BJ (cell line): ENCODE measurements at places on chromosomes 4 and X.

DNA sequence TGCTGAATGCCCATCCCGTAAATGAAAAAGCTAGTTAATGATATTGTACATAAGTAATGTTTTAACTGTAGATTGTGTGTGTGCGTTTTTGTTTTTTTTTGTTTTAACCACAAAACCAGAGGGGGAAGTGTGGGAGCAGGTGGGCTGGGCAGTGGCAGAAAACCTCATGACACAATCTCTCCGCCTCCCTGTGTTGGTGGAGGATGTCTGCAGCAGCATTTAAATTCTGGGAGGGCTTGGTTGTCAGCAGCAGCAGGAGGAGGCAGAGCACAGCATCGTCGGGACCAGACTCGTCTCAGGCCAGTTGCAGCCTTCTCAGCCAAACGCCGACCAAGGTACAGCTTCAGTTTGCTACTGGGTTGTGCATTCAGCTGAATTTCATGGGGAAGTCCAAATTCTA, at the start of gene SPP1:
SPP1 (plus strand) TSS at position 249 of the 400 bp plus-strand sequence. CDS start 1,182 bp downstream, outside the sequence.
- DNase-seq = no peak

DNA sequence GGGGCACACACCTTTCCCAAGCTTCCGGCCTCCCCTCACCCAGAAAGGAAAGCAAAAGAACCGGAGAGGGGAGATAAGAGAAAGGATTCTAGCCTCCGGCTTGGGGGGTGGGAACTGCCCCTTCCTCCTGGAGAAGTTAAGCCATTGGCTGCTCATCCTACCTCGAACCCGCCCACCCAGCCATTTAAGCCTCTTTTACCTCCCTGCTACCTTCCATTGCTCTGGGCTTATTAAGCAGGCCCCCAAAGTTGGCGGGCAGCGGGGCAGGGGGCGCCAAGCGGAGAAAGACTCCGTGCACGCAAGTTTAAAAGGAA, 2.3 kb downstream of the MAML3 start:
- no peak for DNase-seq

- DNase-seq = no peak
Observed at GRCh38 chrX:65821721-65822496, 154.5 kb downstream of the MSN start.

- DNase-seq = no peak
Observed at GRCh38 chr4:168374772-168375523, 56.4 kb upstream of the DDX60 start.

DNA sequence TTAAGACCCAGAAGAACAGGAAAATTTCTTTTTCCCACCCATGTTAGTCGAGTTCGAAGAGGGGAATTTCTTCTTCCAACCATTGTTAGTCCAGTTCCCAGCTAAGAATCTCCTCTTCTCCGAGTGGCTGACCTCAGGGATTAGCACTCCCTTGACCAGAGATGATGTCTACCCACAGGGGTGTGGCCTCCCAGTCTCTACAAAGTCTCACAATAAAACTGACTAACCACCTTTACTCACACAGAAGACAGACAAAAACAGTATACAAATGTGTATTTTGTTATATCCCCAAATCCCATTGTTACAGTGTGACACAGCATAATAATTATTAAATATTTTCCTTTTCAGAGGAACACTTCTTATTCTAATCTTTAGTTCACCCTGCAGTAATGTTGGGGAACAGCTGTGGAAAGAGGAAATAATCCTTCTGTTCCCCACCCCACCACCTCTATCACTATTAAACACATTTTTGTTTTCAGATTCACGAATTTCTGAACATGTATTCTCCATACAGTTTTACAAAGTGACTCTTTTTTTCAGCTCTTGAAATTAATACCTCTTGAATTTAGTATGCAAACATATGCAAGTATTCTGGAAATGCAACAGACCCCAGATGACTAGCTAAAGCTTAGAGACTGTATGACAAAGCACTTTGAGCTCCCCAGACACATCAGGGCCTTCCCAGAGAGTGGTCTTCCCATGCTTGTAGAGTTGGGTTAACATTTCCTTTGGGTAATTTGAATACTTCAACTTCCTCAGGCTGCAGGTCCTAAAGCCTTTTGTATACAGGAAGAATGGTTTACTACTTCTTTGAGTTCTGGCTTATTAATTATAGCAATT, 62.5 kb upstream of the NFKB1 start:
- no peak for DNase-seq

- no peak for DNase-seq
Observed at GRCh38 chr4:93870876-93871458, 42.4 kb downstream of the ATOH1 start.

DNA sequence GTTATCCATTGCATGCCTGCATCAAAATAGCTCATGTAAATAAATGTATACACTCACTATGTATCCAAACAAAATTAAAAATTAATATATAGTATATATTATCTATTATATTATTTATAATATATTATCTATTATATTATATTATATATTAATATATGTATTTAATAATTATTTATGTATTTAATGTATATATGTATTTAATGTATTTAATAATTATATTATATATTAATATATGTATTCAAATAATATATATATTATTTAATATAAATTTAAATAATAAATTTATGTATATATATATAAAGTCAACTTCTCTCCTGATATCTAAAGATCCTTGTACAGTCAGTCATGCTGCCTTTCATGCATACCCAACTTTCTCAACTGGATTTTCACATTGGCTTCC, 82.4 kb downstream of the GPM6A start:
- no peak for DNase-seq

DNA sequence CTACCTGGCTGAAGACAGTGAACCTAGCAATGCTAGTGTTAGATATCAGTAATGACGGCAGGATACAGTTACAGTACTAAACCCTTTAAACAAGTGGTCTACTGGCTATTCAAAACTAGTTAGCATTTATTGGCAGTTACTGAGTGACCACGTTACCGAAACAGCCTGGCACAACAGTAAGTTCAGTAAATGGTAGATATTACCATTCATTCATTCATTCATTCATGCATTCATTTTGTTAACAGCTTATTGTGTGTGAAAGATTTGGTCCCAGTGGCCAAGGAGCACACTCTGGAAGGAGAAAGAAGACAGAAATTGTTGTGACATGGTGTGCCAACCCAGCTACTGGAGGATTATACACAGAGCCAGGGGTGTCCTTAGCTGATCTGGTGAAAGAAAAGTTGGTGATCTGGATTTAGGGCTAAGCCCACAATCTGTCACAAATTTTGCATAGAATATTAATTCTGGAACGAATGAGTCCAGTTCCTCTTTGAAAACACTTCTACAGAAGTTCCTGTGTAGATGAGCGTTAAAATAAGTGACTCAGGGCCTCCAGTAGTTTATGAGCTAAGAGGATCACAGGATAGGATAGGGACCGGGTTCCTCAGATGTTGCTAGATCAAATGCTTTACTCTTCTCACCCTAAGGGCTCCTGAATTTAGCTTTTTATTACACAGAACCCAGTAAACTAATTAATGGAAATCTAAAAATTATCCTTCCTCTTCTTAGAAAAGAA, 179.1 kb downstream of the CBR4 start:
- DNase-seq = no peak

GRCh38 chr4:118765399-118765798, 70.5 kb downstream of the SEC24D start:
- peak; percentile 93 for DNase-seq

GRCh38 chrX:20431486-20431885, 164.8 kb upstream of the RPS6KA3 start:
- DNase-seq = no peak

- DNase-seq = no peak
Observed at GRCh38 chr4:170198747-170199146, 109.0 kb upstream of the AADAT start.

DNA sequence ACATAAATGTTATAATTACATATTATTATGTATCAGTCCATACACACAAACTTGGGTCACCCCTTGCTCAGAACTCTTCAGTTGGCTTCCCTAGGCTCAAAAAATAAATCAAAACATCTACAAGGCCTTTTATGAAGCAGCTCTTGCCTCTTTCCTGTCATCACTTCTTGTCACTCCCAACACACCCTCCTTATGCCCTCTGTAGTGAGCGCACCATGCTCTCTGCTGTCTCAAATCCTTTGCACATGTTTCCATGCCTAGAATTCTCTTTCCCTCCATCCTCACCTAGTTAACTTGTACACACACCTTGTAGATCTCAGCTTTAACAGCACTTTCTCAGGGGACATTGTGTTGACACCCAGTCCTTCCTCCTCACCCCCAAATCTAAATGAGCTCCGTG, 53.0 kb downstream of the ATP8A1 start:
- no peak for DNase-seq

DNA sequence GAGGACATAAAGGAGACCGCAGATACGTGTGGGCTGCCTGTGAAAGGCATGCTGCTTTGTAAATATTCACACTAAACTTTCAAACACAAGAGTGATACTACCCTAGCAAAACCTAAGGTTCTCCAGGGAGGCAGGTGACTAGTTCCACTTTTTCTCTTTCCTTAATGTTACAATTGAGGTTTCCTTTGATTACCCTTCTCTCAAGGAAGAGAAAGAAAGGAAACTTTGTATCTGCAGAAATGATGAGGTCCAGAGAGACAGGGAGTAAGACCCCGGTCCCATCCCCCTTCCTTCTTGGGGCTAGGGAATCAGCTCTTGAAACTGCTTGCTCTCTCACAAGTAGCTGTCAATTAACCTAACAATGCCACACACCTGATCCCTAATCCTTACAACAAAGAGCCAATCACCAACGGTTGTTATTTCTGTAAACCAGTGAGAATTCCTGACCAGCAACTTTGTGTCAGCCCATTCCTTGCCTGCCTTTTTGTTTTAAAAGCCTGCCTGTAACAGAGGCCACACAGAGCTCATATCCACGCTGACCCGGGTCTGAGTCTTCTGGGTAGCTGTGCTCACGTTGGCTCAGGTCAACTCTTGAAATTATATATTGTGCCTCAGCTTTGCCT, 754.8 kb upstream of the FRG1 start:
- DNase-seq = no peak

DNA sequence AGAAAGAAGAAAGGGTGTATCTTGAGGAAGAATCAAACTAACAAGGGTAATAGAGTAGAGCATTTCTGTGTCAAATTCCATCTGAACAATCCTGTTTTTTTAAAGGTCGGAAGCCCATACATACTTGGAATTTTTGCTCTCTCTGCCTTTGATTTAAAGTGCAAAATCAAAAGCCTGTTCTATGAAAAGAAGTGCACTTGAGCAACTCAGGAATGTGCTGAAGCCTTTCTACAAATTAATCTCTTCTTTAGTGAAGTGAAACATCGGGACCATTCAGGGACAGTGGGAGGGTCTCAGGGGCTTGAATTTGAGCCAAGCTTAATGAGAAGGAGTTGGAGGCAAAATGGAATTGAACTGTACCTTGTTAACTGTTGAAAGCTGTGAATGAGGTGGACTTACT, 1008.5 kb upstream of the LCORL start:
- DNase-seq = no peak

DNA sequence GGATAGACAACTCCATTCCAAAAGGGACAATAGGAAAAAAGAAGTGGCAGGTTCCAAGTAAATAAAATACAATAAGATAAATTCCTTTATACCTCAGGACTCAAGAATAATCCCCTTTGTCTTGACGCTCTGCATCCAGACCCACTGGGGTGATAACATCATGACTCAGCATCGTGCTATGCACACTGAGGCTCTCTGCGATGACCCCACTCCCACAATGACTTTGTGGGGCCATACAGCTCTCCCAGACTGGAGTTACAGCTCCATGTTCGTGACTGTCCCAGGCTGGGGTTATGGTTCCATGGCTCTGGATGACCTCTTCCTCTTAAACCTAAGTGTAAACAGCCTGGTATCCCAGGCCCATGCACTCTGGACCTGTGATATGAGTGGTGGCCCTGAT, 254.5 kb upstream of the ADGRL3 start:
- DNase-seq = no peak

- DNase-seq = no peak
Observed at GRCh38 chr4:15749001-15749400, 29.1 kb upstream of the CD38 start.

GRCh38 chrX:120308558-120308957, 2.7 kb downstream of the TMEM255A start:
- DNase-seq = no peak

- DNase-seq = no peak
Observed at GRCh38 chr4:141132709-141133145, 542 bp downstream of the RNF150 start.

DNA sequence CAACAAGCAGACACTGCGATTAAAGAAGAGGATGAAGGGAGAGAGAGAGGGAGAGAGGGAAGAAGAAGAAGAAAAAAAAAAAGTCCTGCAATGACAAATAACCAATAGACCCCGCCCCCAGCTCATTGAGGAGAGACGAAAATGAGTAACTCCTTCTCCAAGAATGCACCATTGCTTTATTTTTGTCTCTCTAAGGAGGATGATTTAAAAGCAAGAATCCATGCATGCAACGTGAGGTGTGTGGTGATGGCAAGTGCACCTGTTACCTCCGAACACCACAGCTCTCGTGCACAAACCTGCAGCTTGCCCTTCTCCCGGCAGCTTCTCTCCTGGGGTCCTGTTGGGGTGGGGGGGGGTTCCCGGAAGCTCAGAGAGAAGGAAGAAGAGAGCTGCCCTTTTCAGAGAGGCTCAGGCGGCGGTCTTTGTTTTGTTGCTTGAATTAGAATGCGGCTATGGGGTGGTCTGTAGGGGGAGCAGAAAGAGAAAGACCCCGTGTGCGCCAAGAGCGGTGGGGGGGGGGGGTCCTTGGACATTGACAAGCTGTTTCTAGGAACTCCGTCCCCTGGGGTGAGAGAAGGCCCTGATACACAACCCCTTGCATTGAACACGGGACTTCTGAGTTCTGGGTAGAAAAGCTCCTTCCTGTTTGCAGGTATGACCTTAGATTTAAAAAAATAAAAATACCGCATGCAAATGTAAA, 100.7 kb downstream of the CRLF2 start:
- DNase-seq = no peak

GRCh38 chr4:43325220-43325967, 432.9 kb downstream of the GRXCR1 start:
- no peak for DNase-seq

GRCh38 chrX:53166103-53166502, 58.9 kb downstream of the KDM5C start:
- no peak for DNase-seq

- DNase-seq = no peak
Observed at GRCh38 chr4:186932196-186932595, 208.5 kb upstream of the FAT1 start.

DNA sequence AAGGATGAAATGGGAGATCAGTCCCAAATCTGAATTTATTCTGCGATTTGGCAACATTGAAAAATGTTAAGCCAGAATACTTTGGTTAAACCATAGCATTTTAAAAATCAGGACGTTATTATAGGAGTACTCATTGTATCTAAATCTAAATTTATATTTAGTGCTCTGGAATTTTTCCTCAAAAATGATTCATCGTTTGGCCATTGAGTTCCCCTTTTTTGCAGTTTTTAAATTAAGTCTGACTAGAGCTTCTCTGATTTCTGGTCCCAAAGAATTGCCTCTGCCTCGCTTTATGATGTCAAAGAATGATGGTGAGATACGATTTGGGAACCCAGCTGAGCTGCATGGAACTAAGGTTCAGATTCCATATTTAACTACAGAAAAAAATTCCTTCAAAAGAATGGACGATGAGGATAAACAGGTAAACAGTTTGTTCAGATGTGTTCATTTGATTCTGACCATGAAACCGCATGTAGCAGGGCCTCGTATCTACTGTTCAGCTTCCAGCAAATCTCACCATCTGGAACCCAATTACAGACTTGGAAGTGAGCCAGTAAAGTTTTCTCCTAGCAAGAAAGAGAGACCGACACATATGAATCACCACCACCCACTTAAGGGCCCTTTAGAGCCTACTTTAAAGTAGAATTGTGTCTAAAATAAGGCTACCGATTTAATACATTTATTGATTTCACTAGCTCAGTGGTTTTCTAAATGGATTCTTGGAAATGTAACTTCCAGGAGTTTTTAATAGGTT, 75.6 kb downstream of the REPS2 start:
- DNase-seq = no peak
